ENCODE measurements at places on chromosomes 1 and 21. TPM values are rescaled to one million over a fixed set of nuclear protein-coding genes. Genes with fewer than 3 reads are reported as not detected.

GRCh38 chr1:234911787-234912186 is 216.8 kb downstream of the TOMM20 start:
- DNase-seq = no peak

GRCh38 chr21:34771512-34772028 is 102.8 kb downstream of the CLIC6 start:
- DNase-seq = no peak

DNA sequence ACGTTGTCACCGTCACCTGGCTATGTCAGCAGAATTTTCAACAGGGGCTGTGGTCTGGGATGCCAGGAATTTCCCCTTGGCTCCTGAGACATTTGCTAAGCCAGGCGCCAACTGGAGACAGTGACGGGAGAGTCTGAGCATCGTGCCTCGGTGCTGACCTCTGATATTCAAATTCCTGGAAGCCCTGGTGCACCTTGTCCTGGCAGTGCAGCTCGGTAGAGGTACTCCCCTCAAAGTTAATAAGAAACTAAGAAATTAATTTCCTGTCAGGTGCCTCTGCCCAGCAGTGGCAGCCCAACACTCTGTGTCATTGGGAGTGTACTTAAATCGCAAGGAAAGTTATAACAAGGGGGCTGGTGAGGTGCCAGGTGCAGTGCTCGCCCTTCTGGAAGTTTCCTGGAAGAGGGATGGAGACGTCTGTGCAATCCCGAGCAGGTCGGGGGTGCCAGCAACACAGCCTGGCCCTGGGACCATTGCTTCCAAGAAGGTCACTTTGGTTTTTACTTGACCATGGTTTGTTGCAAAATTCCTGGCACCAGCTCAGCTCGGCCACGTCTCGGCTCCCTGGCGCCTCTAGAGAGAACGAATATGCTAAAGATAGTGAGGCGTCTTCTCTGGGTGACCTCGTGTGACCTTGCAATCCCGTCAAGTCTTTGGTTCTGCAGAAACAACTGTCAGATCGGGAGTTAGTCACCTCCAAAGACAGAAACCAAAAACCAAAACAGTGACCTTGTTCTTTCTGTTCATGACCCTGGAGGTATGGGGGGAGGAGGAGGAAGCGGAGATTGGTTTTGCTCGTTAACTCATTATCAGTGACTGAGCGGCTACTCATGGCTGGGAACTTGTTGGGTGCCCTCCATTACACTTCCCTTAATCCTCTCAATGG is 149.5 kb upstream of the VAMP3 start:
- no peak for DNase-seq

- DNase-seq = no peak
Measured at GRCh38 chr1:2603521-2604155, 17.1 kb downstream of the PRXL2B start.

GRCh38 chr1:174713796-174714195 is 266.0 kb downstream of the GPR52 start:
- DNase-seq = no peak

Gene LCE2A
- not detected for polyA plus RNA-seq

All from muscle of back (tissue), 13 donors.